ENCODE measurements at places on chromosomes 11 and 22.

GRCh38 chr11:19079643-19080440, 19.3 kb upstream of the MRGPRX2 start:
- DNase-seq, result no peak

- DNase-seq, result no peak
These were observed 49.1 kb downstream of the PISD start for GRCh38 chr22:31612891-31613285.

DNA sequence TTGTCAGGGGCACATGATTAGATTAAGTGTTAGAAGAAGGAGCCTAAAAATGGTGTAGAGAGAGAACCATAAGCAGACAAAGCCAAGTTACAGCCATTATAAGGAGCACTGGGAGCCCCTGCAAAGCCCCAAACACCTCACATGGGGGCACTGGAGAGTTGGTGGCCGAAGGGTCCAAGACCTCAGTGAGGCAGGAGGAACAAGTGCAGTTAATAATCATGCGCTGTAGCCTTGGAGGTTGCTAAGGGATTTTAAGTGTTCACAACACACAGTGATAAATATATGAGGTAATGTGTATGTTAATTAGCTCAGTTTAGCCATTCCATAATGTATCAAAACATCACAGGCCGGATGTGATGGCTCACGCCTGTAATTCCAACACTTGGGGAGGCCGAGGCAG, 54.4 kb upstream of the JAM3 start:
- no peak for DNase-seq

GRCh38 chr11:4704054-4704789, at the start of gene MMP26:
Gene MMP26, plus strand, starts transcription at chr11:4704784.
- no peak for DNase-seq

GRCh38 chr11:80636999-80637398, 1196.2 kb upstream of the TENM4 start:
- DNase-seq, result no peak

- DNase-seq, result no peak
These were observed 53.7 kb upstream of the OR4B1 start for GRCh38 chr11:48162885-48163268.

DNA sequence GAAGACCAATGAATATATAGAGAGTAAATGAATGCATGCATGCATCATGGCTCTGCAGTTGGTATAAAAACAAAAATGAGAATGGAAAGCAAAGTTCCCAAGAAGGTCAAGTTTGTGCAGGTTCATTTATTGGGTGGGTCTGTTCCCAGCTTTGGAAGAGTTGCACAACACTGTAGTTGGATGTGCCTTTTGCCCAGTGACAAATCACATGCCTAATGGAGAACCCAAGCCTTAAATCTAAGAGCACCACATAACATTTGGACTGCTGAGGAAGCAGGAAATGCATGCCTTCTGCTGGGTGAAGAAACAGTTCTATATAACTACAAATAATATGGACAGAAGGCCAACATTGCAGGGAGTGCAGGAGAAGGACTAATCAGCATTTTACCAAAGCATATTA, 30.6 kb downstream of the PRCP start:
- no peak for DNase-seq

GRCh38 chr11:128503245-128503991, 83.9 kb downstream of the ETS1 start:
- no peak for DNase-seq

GRCh38 chr22:46934746-46935491, 172.5 kb downstream of the TBC1D22A start:
- no peak for DNase-seq

- no peak for DNase-seq
These were observed 3.3 kb upstream of the PACS1 start for GRCh38 chr11:66066751-66067150.

- DNase-seq, result no peak
These were observed 104.3 kb downstream of the GAB2 start for GRCh38 chr11:78313181-78313795.

DNA sequence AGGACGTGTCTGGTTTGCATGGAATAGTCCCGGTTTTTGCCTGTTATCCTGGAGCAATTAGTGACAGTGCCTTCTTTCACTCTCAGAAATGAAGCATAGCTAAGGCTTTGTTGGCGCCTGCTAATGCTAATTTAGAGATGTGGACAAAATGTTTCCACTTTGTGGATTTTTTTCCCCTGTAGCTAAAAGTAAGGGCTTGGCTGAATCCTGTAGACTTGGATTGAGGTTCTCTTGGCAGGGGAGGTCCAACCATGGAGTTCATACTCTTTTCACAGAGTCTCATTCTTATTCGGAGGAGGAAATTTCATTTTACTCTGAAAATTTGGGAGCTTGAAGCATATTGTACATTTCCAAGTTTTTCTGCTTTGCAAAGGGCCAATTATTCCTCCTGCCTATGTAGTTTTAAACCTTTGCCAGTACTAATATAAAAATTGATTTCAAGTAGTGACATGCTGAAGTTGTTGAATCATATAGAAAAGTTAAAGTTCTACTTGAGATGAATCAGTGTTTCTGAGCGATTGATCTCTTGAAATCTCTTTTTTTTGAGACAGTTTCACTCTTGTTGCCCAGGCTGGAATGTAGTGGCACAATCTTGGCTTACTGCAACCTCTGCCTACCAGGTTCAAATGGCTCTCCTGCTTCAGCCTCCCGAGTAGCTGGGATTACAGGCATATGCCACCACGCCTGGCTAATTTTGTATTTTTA, 20.0 kb downstream of the PPFIA1 start:
- no peak for DNase-seq

DNA sequence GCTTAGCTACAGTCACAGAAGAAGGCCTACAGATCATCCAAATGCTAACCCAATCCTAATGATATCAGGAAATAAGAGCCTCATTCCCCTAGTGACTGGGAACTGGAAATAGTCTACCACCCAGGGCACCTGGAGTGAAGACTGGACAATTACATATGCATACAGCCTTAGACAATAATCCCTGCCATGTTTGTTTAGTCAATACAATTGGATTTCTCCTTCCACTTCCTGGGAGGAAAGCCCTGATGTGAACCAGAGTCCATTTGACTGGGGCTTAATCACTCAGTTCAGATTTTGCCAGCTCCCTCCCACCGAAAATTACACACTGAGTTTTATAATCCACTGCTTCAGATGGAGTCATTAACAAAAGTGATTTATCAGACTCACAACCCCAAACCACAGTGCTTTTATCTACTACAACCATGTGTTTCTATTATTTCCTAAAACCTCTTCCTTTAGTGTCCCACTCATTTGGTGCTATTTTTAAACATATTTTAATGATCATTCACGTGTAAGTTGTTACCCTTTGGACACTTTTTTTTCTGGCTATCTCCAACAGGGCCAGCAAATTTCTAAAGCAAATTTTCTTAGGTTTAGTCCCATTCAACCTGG, 29.9 kb downstream of the CWF19L2 start:
- DNase-seq, result no peak

DNA sequence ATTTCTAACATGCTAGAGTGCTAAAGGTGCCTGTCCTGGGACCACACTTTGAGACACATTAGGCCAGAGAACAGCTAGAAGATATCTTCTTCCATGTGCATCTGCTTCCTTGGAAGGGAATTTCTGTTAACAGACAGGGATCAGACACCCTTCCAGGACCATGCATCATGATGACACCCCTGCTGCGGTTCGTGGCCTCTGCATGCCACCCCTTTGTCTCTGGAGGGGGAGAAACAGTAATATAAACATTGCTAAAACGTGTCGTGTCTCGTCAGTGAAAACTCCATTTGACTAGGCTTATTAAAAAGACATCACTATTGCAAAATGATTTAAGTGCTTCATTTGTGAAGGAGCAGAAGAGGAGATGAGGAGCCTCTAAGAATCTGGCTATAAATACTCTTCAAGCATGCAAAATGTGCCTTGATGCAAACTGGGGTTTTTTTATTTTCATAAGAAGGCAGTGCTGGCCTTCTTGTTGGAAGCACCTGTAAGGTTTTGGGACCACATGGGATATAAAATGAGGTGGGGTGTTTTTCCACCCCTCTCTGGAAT, 141.6 kb downstream of the MYO18B start:
- DNase-seq, result no peak

DNA sequence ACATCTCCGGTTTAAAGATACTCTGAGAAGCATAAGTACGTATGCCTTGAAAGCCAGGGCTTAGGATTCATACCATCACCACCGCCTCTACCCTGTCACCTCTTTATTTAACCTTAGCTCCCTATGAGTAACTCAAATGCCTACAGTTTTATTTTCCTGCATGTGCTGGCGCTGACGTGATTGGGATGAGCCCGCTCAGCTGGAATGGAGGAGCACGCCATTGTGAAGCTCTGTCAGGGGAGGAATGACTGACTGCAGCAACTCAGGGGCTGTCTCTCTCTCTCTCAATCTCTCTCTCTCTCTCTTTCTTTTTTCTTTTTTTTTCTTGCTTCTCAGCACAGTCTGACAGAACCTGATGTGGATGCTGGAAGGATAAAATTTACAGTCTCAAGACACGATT, 12.4 kb downstream of the CAVIN3 start:
- DNase-seq, result no peak

DNA sequence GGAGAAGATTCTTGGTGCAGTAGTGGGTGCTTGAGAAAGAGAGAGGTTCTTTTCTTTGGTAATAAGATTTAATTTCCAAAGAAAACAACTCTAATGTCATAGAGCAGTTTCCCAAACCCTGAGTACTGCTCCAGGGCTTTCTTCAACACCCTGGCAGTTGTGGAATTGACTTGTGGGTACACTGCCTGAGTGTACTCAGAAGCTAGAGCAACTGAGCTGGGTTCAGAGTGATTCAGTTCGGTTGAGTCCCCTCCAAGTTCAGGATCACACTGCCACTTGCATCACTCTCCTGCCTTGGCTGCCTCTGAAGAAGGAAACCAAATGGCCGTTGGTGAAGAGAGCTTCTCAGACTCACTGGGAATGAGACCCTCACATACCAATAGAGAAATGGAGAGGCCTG, 5.3 kb downstream of the DMC1 start:
- no peak for DNase-seq

DNA sequence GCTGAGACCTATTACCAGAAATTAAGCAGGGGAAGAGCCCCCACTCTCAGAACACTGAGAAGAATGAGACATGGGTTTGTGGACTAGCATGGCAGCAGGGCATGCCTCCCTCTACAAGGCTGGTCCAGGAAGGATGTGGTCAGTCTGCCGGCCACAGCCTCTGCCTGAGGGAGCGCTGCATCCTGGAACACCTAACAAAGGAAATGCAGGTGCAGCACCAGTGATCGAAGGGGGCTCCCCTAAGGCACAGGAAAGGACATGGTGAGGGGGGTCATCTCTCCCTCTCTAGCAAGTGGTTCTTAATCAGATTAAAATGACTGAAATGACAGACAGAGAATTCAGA, 40.6 kb upstream of the ARL14EP start:
- DNase-seq, result no peak

GRCh38 chr11:133966921-133967598, 10.3 kb upstream of the IGSF9B start:
- no peak for DNase-seq

DNA sequence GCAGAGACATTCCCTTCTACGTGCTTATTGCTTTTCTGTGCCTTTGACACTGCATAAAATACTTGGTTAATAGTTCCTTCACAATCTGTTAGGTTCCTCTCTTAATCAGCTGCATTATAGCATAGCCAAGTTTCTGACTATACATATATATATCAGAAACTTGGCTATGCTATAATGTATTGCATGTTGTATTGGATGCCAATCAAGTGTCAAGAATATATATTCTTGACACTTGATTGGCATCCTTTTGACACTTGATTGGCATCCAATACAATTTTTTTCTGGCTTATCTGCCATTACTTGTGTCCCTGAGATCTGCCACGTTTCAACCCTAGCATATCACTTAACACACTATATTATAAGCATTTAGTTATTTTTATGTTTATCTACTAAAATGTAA, 949.7 kb upstream of the TENM4 start:
- no peak for DNase-seq

DNA sequence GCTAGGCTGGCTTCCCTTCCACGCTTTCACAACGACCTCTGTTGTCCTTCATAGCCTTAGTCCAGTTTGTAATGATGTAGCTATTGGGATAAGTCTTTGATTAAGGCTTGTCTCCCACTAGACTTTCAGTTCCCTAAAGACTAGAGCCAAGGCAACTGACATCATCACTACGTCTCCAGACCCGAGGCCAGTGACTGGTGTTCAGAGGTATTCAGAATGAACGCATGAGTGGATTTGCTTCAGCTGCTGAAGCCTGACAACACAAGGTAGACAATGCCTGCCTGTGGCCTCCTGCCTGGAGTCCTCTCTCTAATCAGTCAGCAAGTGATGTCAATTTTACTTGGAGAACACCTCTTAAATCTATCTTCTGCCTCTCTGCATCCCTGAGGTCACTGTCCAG, 13.6 kb downstream of the EFCAB6 start:
- no peak for DNase-seq

- DNase-seq, result no peak
These were observed 230.6 kb downstream of the TTC28 start for GRCh38 chr22:28449041-28449440.

GRCh38 chr22:37999640-38000272, 15.4 kb upstream of the SOX10 start:
- DNase-seq, result no peak

GRCh38 chr22:32686354-32686753, 115.2 kb upstream of the TIMP3 start:
- no peak for DNase-seq

DNA sequence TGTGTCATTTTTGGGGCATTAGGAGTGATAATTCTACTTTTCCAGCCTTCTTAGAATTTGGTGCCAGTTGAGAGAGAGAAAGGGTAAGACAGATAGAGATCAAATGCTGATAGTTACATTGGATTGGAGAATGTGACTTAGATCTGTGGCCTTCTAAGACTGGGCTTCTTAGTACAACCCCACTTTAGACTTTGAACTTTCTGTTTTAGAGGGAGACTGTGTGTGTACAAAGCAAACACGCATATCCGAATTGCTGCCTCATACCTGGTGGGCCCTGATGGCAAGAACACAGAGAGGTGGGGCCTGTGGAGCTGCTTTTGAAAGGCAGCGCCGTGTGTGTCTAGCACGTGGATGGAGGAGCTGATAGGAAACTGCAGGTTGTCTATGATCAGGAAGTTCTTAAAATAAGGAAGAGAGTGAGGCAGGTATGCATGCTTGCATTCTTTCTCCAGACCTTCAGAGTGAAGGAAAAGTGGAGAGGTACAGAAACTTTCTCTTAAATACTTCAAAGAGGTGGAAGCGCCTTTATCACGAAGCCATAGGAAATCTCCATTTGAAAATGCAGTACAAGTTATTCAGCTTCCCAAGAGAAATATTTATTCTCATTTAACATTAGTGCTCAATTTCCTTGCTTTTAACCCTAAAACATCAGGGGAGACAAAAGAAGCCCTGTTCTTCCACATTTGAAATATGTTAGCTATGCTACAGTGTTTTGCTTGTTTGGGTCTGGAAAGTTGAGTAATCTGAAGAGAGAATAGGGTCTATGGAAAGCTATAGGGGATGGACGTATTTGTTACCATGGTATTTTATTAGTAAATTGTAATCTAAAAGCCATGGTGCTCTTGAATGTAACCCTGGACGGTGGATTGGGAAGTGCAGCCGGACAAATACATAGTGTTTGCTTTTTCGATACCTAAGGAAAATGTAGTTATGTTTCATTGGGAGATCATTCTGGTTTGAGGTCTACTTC, 13.7 kb downstream of the PDHX start:
- no peak for DNase-seq

Measured in stimulated activated CD8-positive, alpha-beta memory T cell treated with anti-CD3 and anti-CD28 coated beads, Interleukin-4, amount 100 ng/mL, for 1 hour (primary cell).